ENCODE measurements at places on chromosomes 5 and 9.

GRCh38 chr9:72005451-72005850, 55.0 kb downstream of the C9orf57 start:
- no peak for DNase-seq

DNA sequence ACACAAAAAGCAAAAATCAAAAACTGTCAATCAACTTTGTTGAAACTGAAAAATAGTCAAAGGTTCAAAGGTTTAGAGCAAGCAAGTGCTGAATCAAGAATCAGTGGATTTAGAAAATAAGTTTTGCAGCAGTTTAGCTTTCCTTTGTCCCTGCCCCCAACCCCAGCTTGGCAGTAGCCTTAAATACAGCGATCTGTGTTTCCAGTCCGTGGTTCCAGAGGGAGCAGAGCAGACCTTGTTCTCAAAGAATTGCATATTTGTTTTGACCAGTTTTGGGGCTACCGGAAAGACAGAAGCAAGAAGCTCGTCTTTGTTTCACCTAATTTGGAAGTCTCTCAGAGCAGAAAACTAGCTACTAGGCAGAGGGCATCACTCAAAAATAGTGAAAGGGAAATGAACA, 57.2 kb upstream of the PRDM9 start:
- DNase-seq = no peak

GRCh38 chr9:10079284-10079964, 533.4 kb downstream of the PTPRD start:
- DNase-seq = no peak

DNA sequence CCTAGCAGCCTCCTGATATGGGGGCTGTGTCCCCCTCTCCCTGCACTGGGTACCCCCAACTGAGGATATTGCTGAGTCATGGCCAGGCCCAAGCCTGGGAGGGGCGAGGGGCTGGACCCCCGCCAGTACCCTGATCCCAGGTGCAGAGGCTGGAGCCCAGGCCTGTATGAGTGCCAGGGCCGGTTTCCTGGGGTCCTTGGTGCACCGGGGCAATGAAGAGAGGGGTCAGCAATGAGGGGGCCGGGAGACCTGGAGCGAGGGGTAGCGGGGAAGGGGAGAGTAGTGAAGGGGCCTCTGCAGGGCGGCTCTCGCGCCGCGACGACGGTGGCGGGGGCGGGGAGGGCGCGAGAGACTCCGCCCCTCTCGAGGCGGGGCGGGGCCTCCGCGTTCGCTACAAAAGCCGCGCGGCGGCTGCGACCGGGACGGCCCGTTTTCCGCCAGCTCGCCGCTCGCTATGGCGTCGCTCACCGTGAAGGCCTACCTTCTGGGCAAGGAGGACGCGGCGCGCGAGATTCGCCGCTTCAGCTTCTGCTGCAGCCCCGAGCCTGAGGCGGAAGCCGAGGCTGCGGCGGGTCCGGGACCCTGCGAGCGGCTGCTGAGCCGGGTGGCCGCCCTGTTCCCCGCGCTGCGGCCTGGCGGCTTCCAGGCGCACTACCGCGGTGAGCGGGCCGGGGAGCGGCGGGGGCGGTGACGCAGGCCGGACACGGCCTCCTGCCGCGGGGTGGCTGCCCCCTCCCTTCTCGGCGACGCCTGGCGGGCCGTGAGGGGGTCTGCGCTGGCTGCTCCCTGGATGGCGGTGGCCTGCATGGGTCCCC, at the start of gene SQSTM1:
Gene SQSTM1 (plus strand): TSS at position 423 of the 815 bp plus-strand sequence. CDS start 32 bp downstream, at position 455.
- DNase-seq = peak; percentile 83

- peak; percentile 35 for DNase-seq
Measured at GRCh38 chr5:38715696-38716095, 130.1 kb upstream of the OSMR start.

Data from Caki2 (cell line).